ENCODE measurements at places on chromosomes 3 and 15.

GRCh38 chr3:62161371-62161770 is 212.0 kb downstream of the FEZF2 start:
- DNase-seq, result no peak

GRCh38 chr3:49098910-49099630 is 5.2 kb upstream of the QRICH1 start:
- DNase-seq, result no peak

- no peak for DNase-seq
Observed at GRCh38 chr3:188187053-188187452, 33.1 kb downstream of the LPP start.

DNA sequence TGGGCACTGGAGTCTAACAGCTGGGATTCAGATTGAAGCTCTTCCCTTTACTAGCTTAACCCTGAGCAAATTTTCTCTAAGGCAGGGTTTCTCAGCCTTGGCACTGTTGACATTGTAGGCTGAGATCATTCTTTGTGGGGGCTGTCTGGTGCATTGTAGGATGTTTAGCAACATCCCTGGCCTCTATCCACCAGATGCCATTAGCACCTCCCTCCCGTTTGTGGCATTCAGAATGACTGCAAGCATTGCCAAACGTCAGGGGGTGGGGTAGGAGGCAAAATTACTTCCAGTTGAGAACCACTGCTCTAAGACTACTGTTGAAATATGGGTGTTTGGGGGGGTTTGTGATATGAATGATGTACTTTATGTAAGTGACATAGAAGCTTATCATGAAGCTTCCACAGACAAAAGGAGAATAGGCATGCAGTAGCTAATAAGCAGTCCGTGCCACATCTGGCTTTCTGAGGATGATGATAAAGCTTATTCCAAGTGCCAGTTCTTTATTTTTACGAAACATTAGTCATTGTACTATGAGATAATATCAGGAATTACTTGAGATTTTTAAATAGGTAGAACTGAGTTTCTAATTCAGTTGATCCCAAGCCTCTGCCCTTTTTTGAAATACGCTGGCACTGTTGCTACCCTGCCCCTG is 39.3 kb downstream of the NKIRAS1 start:
- peak; percentile 45 for DNase-seq

GRCh38 chr15:69346112-69346511 is 47.4 kb downstream of the PAQR5 start:
- no peak for DNase-seq

- no peak for DNase-seq
Observed at GRCh38 chr3:51591231-51591630, 52.7 kb downstream of the RAD54L2 start.

- no peak for DNase-seq
Observed at GRCh38 chr15:92140796-92141195, 252.9 kb upstream of the ST8SIA2 start.

DNA sequence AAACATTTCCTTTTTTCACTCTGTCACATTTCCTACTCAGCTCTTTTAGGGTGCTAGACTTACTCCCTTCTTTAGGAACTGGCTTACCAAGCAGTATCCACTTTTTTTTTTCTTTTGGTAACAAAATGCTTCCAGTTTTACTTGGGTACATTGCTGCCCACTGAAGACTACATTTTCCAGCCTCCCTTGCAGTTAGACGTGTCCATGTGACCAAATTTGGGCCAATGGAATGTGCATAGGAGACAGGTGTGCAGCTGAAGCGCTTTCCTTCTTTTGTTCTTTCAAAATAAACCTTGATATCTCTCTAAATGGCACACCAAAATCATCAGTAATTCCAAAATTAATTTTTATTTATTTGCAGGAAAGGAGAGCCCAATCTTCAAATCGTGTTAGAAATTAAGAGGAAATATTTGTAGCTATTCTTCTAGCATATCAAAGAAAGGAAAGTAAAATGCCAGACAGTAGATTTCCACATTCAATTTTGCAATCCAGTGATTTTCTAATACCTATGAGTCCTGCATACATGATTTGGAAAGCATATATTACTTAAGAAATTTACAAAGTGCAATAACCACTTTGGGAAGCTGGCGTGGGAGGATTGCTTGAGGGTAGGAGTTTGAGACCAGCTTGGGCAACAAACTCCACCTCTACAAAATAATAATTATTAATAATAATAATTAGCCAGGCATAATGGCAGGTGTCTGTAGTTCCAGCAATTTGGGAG is 422.0 kb upstream of the FRG2C start:
- DNase-seq, result no peak

DNA sequence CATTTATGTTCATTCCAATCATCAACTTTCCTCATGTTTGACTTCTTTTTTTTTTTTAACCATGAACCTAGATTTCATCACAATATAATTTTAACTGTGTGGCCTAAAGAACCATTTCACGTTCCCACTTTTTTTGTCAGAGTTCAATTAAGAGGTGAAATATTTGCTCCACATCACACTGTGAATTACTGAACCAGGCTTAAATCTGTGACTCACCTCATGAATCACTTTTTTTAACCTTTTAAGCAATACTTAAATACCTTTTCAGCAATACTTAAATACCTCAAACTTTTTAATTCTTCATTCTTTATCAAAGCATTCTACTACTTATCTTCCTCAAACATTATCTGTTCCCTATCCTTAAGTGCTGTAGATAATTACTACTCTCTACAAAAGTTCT is 137.6 kb downstream of the SI start:
- peak; percentile 36 for DNase-seq

GRCh38 chr15:23736033-23736673 is 49.0 kb upstream of the NDN start:
- no peak for DNase-seq

DNA sequence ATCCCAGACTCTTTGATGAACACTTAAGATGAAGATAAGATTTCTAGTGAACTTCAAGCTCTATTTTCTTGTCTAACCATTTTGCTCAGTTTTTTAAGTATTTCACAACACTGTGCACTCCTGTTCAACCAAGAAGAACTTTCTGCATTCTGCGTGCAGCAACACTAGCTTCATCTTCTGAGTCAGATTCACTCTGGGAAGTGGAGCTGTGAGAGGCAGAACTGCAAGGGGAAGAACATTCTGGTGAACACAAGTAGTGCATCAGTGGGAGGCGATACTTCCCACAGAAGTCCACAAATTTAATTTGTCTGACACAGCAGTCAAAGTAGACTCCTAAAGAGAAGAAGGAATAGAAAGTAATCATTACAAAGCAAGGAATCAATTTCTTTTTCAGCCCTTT is 18.1 kb downstream of the LRRC58 start:
- no peak for DNase-seq

DNA sequence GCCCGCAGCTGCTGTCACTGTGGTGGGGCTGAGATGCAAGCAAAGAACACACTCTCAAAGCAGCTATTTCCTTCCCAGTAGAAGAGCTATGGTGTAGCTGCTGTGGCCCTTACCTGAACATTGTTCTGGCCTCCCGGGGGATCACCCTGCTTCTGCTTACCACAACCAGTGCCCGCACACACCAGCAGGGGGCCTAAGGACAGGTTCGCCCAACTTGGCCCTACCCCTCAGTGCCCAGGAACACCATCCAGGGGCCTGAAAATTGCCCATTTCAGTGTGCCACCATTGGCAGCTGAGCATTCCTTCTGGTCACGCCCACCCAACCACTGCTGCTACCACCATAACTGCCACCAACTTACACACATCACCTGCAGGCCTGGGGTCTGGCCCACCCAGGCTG is 113.0 kb downstream of the TP63 start:
- no peak for DNase-seq

- no peak for DNase-seq
Observed at GRCh38 chr15:69668039-69668705, 215.6 kb downstream of the RPLP1 start.

DNA sequence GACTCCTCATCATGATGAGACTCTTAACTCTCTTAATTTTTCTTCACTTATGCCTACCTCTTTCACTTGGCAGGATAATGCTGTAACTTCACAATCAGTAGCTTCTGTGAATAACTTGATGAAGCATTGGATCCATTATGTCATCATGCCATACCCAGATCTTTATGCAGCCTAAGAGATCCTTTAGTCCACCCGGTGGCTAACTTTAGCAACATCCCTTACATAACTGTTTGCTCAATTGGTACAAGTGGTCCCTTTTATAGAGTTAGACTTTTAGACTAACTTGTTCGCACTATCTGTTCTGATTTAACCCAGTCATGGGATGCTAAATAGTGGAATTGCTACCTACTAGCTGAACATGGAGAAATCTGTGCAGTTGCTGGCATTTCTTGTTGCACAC is 184.5 kb downstream of the USP13 start:
- no peak for DNase-seq

GRCh38 chr3:64541803-64542202 is 146.0 kb downstream of the ADAMTS9 start:
- DNase-seq, result no peak

GRCh38 chr3:123524981-123525380 is 59.9 kb downstream of the HACD2 start:
- no peak for DNase-seq

GRCh38 chr3:110293660-110294059 is 778.0 kb upstream of the NECTIN3 start:
- DNase-seq, result no peak

GRCh38 chr3:147038481-147038880 is 367.9 kb downstream of the ZIC4 start:
- DNase-seq, result no peak

DNA sequence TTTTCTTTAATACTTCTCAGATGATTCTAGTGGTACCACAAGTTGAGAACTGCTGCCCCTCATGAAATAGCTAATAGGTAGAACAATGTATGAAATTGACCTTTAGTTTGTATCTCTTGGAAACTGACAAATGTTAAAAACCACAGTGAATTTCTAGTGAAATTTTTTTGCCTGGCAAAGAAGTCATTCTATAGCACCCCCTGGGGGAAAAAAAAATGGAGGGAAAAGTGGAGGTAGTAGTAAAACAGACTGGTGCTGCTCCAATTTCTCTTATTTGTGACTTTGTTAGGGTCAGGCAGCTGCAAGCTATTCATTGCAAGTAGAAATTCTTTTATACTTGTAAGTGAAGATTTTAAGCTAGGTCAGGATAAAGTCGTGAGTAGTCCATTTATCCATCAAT is 605.0 kb downstream of the NLGN1 start:
- no peak for DNase-seq

DNA sequence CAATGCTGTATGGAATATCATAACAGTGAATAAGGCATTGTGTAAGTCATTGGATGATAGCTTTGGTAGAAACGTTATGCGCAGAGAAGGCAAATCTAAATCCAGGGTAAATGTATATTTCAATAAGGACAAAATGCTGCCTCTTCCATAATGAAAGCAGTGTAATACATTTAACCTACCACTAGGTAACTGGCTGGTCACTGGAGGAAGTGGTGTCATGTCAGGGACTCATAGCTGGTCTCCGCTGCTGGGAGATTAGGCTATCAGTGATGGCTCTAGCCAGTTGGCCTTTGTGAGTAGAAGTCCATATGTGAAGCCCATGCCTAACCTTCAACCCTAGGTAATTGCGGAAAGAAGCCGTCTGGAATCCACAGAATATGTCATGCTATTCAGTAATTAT is 140.9 kb downstream of the NLGN1 start:
- DNase-seq, result no peak

DNA sequence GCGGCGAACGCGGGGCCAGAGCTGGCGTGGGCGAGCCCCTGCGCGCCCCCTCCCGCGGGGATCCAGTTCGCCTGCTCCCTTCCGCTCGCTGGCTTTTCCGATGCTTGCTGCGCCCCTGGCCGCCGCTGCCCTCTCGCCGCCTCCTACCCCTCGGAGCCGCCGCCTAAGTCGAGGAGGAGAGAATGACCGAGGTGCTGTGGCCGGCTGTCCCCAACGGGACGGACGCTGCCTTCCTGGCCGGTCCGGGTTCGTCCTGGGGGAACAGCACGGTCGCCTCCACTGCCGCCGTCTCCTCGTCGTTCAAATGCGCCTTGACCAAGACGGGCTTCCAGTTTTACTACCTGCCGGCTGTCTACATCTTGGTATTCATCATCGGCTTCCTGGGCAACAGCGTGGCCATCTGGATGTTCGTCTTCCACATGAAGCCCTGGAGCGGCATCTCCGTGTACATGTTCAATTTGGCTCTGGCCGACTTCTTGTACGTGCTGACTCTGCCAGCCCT is 721 bp downstream of the P2RY1 start:
- no peak for DNase-seq

DNA sequence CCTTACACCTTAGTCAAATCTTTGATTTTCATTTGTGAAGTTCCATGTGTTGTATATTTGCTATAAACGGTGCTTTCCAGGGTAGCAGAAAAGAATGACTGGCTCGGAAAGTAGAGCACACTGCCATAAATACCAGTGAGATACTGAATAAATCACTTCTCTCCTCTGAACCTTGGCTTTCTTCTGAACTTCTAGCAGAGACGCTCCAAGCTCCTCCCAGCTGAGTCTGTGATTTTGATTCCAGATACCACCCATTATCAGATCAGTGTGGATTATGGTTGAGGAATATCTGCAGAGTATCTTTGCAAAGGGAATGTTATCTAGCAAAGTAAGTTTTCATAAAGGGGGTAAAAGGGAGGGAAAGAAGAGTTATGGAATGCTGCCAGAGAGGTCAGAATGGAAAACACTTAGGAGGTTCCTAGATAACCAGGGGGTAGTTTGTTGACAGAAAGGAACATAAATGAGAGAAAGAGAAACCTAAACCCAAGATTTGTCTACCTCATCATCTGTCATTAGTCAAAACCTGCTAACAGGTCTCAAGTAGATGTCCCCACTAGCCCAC is 98.5 kb upstream of the PSMD6 start:
- DNase-seq, result no peak

GRCh38 chr3:152459118-152459515 is 190.4 kb downstream of the MBNL1 start:
- DNase-seq, result no peak

DNA sequence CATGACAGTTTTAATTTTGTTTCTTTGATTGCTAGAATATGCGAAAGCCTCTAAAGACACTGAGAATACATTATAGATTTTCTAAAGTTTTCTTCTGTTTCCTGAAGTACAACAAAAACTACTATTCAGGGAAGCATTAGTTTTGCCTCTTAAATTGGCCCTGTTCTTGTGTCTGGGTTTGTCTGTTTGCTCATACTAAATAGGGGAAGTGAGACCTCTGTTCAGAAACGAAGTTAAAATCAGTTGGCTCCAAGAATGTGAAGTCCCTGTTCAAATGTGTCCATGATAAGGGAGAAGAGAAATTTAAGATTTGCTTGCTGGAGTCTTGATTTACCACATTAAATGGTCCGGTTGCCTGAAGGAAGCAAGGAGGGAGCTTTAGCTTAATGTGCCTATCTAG is 327.3 kb upstream of the GBE1 start:
- no peak for DNase-seq

- DNase-seq, result no peak
Observed at GRCh38 chr3:139577909-139578308, 38.4 kb upstream of the RBP1 start.

DNA sequence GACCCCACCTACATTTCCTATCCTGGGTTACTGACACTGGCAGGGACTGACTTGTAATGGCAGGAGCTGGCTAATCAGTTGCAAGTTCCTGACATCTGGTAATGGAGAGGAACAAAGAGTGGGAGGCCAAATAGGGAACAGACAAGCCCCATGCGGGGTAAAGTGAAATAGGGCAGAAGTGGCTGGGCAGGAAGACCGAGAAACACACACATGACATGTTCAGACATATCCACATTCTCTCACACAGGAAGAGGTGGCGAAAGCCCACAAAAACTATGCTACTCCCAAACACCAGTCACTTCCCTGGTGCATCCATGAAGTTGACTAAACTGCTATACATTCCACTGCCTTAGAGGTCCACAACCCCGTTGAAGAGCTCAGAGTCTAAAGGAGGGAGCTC is 394.1 kb upstream of the TBL1XR1 start:
- no peak for DNase-seq

- DNase-seq, result no peak
Observed at GRCh38 chr15:52028431-52029093, 9.5 kb downstream of the MAPK6 start.

- DNase-seq, result no peak
Observed at GRCh38 chr3:53812434-53812833, 33.8 kb downstream of the CHDH start.
